Stimulated activated CD8-positive, alpha-beta memory T cell treated with anti-CD3 and anti-CD28 coated beads, Interleukin-7, amount 100 ng/mL, for 24 hours (primary cell): ENCODE measurements at places on chromosomes 12 and 14.

GRCh38 chr12:14769466-14769968, 33.8 kb downstream of the WBP11 start:
- DNase-seq, result no peak

- no peak for DNase-seq
Observed at GRCh38 chr12:75812271-75813018, 219.1 kb downstream of the PHLDA1 start.

DNA sequence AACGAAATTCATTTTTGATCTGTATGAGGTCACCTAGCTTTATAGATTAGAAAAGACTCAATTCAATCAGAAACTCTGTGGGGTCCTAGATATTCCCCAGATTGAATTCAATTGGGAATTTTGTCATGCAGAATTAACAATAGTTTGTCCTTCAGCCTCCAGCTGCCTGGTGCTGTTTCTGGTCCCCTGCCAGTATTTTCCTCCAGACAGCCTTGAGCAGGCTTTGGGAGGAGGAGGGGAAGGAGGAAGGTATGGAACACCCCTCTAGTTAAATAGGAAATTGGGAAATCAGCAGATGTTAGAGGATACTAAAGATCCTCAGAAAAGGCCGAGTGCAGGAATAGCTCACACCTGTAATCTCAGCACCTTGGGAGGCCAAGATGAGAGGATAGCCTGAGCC, 10.6 kb downstream of the GRIP1 start:
- DNase-seq, result no peak

DNA sequence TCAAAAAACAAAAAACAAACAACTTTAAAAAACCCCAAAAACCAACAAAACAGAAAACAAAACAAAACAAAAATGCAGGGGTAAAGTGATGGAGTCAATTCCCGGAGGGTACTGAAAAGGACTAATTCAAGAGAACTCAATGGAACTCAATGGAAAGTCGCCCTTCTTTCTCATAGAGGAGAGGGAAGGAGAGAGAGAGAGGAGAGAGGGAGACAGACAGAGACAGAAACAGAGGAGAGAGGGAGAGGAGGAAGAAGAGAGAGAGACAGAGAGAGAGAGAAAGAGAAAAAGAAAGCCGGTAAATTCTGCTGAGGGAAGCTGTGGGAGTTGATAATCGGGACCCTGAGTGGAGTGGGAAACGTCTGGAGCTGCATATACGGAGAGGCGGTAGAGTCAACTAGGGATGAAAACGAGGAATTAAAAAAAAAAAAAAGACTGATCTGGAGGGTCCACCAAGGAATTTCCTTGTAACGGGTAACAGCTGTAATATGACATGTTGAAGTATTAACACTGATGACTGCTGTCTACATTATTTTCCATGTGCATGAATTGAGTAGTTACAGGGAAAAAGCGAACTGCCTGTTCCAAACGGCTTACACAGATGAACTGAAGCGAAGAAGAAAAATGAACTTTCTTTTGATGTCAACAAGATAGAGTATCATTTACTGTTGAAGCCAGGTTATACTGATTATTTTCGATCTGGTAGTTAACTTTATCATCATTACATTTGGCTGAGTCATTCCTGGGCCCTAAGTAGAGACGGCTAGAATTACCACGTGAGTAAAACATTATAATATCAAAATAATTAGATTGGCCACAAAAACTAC, 934 bp upstream of the ZC2HC1C start:
- no peak for DNase-seq

DNA sequence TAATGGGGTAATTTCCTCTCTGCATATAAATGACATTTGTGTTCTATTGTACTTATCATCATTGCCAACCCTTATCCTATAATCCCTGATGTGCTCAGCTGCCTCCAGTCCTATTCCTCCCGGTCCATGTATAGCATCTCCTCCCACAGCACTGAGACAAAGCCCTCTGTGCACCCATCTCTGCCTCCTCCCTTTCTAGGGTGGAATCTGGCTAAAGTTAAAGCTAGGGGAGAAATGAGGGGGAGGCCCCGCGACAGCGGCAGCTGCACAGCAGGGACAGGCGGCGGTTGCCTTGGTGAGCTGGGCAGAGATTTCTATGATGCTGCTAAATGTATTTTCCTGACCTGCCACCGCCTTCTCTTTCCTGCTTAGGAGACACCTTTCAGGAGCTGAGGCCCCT, 12.8 kb upstream of the ZDHHC22 start:
- DNase-seq, result no peak

DNA sequence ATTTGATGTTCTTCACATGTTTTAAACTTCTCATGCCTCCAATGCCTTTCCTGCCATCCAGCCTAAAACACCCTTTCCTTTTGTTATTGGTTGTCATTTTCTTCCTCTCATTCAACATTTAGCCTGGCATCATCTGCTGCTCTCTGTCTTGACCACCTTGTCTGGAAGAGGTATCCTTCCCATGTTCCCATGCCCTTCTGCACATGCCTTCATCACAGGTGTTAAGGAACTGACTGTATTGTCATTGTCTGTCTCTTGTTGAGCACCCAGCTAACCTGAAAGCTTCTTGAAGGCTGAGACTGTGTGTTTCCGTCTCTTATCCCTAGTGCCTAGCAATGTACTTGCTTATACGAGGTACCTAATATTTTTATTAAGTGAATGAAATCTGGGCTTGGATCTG, 4.5 kb upstream of the LRP1 start:
- DNase-seq, result no peak

GRCh38 chr14:67722293-67722692, 20.6 kb downstream of the RDH12 start:
- DNase-seq, result no peak

DNA sequence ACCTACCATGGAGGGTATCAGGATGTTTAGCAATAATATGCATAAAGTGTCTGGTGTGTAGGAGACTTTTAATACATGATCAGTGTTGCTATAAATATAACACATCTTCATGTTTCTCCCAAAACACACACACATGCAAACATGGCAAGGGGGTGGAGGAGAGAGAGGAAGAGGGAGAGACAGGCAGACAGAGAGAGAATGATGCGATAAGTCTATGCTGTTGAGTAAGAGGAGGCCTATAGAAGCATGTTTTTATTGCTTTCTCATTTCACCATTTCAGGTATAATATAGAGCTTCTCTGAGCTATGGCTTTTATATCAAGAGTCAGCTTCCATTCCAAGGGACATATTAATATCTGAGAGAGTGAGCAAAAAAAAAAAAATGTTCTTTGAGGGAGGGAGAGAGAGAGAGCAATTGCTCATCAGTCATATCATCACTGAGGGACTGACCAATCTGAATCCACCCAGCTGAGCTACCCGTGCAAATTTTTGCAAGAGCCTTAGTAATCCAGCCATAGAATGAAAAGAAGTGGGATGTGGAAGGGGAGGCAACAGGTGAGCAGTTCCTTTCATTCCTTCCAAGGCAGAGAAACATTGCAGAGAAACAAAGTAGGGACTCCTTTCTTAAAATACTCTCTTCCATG, 54.8 kb upstream of the RASSF8 start:
- no peak for DNase-seq

- DNase-seq, result no peak
Observed at GRCh38 chr14:49408187-49408933, 177.8 kb downstream of the RPS29 start.

DNA sequence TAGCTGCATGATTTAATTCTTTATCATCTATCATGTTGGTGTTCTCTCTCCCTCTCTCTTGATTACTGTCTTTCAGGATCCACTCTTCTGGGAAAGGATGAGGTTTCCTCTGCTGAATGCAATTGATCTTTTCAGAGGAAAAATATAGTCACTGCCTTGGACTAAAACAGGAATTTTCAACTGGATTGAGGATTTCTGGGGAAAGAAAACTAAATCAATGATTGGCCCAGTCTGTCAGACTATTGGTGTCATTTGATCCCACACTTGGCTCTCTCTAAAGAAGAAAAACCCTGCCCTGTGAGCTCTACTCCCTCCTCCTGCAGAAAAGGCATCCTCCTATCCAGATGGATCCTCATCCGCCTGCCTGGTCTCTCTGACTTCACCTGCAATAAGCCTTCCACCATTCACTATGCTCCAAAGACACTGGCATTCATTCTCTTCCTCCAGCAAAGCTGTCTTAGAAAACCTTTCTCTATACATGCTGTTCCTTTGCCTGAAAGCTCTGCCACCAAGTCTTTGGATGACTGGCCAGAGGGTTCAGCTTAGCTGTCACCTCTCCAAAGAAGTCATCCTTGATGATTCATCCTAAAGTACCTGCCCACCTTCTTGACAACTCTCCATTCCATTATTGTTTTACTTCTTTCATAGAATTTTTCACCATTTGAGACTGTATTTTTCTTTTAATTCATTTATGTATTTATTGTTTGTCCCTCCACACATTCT, 127.7 kb upstream of the CAND1 start:
- DNase-seq, result no peak

- DNase-seq, result no peak
Observed at GRCh38 chr14:58668848-58669480, 31.2 kb downstream of the DACT1 start.

DNA sequence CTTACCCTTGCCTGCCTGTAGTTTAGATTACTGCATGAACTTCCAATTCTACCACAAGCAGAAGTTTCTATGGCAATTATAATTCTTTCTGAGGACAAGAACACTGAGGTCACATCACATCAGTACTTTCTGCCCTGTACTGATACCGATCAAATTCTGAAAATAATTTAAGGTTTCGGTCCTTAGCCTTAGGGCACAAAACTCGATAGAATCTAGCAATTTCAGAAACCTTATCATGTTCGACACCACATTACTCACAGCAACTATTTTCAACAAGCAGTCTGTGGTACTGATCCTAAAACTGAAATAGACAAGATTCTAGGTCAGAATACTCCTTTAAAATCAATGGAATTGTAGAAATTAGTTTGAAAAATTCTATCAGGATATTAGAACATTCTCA, 187.0 kb upstream of the LRFN5 start:
- no peak for DNase-seq

DNA sequence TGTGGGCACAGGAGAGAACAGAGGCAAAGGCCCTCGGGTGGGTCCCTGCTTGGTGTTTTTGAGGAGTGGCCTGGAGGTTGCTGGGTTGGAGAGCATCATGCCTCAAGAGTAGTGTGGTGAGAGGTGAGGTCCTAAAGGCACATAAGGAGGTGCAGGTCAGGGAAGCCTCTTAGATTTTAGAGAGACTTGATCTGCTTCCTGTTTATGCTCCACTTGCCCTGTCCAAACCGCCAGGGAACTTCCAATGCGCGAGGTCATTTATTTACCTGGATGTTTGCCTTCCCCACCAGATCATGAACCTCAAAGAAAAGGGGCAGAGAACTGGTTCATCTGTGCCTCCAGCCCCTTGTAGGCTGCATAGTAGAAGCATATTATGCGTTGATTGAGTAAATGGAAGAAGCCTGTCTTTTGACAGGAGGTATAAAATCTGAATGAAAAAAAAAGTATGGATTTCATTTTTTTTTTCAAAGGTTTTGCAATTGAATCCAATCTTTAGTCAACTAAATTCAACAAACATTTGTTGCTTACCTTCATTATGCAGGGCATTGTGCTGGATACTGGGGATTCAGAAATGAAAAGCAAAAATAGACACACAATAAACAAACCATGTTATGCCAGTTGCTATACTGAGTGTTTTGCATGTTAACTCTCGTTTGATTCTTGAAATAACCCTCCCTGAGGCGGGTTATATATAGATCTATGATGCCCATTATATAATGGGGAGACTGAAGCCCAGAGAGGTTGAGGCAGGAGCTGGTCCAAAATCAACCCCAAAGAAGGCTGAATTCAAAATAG, 485.2 kb downstream of the VRK1 start:
- no peak for DNase-seq

- no peak for DNase-seq
Observed at GRCh38 chr14:23665302-23666016, 29.3 kb downstream of the DHRS2 start.

DNA sequence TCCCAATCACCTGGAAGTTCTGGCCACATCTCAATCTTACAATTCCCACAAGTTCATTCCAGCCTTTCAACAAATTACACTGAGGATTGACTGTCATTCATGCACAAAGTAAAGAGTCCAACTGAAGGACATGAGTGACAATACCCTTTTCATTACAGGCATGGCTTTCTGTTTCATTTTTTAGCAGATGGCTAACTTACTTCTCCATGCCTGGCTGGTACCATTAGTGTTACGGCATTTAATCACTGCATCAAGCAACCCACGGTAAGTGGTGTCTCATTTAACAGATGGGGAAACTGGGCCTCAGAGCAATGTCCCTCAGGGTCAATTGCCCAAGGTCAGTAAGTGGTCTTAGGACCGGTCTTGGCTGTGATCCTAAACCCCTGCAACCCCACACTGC, 114.4 kb downstream of the PRICKLE1 start:
- no peak for DNase-seq

- DNase-seq, result no peak
Observed at GRCh38 chr14:53963320-53964227, 6.9 kb upstream of the BMP4 start.

DNA sequence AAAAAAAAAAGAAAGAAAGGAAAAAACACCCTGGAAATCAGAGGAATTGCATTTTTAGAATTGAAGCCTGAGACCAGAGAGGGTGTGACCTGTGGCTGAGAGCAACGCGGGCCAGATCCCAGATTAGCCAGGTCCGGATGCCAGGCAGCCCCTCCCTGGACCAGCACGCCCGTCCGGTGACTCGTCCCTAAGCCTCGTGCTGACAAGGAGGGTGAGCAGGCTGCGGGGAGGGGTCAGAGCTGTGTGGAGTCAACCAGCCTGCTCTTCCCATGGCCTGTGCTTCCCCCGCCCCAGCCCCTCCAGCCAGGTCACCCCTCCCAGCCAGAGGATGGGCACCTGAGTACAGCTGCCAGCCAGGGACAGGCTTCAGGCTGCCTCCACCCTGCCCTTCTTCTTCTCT, 4.2 kb upstream of the KLC1 start:
- DNase-seq, result no peak

GRCh38 chr12:128803788-128804187, 20.0 kb downstream of the SLC15A4 start:
- no peak for DNase-seq

DNA sequence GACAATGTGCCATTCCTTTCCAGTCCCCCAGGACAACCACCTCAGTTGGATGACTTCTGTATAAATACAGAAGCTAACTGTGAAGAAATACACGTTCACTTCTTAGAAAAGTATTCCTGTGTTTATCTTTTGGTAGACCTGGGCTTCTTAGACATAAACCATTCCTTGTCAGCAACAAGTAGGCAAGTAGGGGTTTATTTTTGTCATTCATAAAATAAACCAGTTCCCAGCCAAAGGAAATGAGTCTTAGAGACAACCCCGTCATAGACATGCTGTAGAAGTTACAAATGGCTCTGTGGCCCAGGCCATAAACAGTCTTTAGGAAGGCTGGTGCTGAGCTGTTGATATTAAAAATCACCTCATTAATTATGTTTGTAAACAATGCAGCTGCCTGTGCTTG, 243.2 kb downstream of the SPTSSA start:
- no peak for DNase-seq

- no peak for DNase-seq
Observed at GRCh38 chr14:63076488-63076887, 31.2 kb upstream of the KCNH5 start.

GRCh38 chr14:92877757-92878431, 45.1 kb upstream of the CHGA start:
- DNase-seq, result no peak

DNA sequence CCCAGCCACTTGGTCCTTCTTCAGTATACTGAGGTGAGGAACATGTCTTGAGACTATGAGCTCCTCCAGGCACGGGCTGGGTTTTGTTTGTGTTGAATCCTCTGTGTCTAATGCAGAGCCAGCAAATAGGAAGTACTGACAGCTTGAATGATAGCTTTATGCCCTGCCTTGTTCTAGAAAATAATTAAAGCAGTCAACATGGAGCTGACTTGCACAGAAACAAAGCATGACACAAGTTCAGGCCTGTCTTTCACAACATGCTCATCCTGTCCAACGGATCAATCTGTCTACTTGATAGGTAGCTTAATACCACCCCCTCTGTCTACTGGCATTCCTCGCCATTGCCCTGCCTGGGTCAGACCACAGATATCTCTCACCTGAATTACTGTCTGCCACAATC, 140.9 kb downstream of the ESRRB start:
- DNase-seq, result no peak
